ENCODE measurements at places on chromosomes 11 and 22.

DNA sequence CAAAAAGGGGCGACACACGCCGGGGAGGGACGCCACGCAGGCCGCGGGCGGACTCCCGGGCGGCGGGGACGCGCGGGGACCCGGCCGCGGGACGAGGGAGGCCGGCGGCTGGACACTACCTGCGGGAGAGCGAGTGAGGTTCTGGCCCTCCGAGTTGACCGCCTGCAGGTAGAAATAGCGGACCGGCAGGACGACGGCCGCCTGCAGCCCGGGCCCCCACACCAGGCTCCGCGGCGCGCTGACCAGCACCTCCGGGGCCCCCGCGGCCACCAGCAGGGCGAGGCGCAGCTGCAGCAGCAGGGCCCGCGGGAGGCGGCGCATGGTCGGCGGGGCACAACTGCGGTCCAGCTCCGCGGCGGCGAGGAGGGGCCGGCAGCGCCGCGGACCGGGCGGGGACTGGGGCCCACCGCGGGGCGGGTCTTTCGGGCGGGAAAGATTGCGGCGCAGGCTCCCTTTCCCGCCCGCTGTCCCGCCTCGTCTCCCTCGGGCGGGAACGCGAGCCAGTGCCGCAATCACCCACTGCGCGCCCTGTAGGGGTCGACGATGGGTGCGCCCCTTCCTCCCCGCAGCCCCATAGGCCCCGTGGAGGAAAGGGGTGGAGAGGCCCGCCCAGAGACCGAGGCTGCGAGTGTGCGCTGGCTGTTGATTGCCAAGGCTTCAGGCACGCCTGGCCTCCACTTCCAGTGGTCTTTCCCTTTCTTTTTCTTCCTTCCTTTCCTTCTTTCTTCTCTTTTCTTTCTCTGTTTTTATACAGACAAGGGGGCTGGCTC lies at the start of gene POGLUT3:
Gene POGLUT3, minus strand, starts transcription at position 339 of the 770 bp plus-strand sequence. Its CDS starts 18 bp downstream, at position 321.
- no peak for DNase-seq

DNA sequence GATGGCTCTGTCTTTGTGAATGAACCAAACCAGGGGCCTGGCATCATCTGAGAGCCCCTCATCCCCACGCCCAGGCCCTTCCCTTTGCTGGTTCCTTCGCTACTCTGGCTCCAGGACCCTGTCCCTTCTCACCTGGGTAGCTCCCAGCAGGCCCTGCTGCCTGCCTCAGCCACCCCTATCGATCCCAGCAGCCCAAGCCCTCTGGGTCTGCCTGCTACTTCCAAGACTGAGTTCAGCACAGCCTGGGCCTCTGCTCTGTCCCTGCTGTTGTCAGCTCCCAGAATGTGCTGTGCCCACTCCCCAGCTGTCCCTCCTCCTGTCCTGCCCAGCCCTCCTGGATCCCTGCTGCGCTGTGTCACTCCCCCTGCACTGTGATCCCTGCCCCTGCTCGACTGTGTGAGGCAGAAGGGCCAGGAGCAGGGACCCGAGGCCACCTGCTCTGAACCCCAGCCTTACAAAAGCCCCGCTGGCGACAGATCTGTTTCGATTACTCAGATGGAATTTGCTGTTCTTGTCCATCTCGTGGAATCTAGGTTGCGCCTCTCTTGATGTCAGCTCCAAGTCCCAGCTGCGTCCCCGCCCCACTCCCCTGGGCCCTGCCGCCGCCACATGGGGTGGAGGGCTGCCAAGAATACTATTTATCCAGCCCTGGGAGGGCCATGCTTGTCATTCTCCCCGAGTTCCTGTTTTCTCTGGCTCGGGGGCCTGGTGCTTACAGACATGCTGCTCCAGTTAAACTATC lies 13.0 kb downstream of the MRPL21 start:
- DNase-seq, result peak; percentile 10

GRCh38 chr11:113928311-113928710 lies 23.7 kb downstream of the HTR3B start:
- DNase-seq, result no peak

DNA sequence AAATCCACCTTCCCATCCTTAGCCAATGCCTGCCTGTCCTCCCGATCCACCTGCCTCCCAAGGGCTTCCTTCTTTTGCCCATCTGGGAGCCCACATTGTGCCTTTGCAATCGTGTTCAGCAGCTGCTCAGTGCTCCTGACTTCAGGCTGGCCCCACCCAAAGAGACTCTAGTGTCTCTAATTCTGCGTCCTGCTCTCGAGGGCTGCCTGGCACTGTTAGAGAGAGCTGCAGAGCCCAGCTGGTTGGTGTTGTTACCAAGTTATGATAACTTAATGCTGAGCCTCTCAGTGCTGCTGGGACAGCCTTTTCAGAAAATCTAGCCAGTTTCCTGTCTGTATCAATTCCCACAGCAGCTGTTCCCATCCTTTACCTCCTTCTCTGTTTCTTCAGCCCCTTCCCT lies 69.1 kb downstream of the MICAL2 start:
- no peak for DNase-seq

DNA sequence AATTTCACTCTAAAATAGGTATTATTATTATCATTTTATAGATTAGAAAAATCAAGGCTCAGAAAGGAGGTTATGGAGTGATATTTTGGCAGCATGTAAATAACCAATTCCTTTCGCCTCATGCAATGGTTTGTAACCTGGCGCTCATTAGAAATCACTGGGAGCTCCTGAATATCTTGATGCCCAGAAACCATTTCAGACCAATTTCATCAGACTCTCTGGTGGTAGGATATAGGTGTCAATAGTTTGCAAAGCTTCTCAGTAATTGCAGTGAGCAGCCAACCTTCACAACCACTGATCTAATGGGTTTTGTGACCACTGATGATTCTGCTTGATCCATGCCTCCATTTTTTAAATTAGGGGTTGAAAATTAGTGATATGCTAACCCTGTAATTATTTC lies 57.8 kb upstream of the ZC3H12C start:
- DNase-seq, result no peak

DNA sequence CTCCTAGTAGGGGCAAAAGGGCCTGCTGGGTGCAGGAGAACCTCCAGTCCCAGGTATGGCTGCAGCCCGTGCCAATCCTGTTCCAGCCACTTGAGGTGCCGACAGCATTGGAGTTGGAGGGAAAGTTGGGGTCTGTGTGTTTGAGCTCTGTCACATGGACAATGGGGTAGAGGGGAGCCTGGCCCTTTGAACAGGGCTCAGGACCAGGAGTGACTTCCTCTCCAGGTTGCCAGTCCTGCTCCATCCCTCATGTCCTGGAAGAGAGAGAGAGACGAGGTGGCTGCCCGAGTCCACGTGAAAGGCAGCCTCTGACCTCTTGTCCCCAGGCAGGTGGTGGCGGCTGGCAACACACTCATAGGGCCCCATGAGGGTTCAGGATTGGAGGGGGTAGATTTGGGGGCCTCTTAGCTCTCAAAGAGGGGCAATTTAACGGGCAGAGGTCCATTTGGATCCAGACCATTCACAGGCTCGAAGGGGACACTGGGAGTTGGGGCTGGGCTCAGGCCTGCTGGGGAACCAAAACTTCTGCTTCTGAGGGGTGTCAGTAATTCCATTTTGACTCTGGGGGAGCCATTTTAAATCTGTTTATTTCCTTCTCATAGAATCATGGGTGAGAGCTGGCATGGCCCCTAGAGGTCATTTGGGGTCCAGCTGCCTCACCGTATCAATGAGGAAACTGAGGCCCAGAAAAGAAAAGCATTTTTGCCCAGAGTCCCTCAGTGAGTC lies 4.1 kb downstream of the ADORA2A start:
- no peak for DNase-seq
